Ovary (tissue), 10 donors: ENCODE measurements at places on chromosomes 11 and 22.

- DNase-seq: no peak
These were observed 12.3 kb downstream of the LTBP3 start for GRCh38 chr11:65545853-65546216.

DNA sequence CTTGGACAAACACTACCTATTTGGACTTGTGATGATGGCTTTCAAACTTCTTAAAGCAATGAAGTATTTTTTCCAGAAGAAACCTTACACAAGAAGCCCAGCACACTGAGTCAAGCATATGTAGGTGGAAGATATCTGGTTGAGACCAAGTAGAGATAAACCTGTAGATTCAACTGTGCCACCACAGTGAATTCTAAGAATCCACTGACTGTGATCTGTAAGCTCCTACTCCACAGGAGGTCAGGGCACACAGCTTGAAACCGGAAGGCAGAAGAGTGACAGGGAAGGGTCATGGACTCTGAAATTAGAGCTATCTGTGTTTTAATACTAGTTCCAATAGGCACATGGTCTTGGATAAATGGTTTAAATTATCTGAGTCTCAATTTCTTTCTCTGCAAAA is 404.5 kb downstream of the ETS1 start:
- no peak for DNase-seq

- peak; percentile 47 for DNase-seq
These were observed 29.1 kb upstream of the BIRC3 start for GRCh38 chr11:102287964-102288724.

DNA sequence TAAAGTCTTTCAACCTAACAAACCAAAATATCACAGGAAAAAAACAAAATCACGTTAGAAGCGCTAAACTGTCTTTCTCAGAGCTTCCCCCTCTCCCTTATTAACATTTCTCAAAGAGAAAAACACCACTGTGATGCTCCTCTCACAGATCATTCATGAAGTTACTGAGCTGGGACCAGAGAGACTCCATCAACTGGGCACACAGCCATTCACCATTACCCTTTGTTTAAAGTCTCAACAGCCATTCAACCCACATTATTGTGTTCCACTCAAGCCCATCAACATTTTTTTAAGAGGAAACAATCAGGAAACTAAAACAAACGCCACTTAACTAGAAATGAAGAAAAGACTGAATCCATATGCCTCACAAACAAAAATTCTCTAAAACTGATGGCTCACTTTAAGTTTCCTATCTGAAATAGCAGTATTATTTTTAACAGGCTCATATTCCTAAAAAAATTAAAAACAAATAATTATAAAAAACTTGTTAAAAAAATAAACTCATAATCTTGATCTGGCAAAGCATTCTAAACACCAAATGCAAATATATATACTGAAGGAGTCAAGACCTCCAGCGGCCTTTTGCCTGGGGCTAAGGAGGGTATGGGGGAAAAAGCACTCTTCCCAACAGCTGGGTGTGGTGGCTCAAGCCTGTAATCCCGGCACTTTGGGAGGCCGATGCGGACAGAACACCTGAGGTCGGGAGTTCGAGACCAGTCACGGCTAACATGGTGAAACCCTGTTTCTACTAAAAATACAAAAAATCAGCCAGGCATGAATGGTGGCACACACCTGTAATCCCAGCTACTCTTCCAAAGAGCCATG is 14.0 kb downstream of the CELF1 start:
- no peak for DNase-seq

DNA sequence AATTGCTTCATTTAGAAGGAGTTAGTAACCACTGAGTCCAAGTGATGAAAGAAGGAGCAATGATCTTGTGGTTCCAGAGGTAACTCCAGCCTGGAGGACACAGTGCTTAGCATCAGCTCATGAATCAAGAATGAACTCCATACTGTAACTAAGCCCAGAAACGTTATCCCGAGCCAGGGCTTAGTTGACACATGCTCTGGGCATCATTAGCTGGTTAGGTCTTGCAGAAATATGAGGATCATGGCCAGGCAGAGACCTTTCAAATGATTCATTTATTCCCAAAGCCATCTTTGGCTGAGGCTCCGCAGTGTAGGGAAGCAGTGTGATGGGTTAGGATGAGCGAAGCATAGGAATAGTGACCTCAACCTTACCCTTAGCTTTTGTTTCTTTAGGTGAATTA is 277.4 kb downstream of the FAM76B start:
- peak; percentile 33 for DNase-seq

DNA sequence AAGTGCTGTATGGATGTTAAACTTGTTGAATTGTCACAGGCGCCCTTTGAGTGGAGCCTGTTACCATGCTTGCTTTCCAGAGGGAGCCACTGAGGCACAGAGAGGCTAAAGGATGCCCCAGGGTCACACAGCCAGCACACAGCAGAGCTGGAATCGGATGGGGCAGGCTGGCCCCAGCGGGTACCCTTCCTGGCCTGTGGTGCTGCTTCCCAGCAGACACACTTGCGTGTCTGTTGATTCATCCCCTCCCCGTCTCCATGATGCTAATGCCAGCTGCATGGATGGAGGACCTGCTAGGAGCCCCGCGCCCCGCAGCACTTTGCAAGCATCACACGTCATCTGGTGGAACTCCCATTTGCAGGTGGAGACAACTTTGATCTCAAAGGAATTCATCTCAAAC is 52.4 kb upstream of the SHISAL1 start:
- DNase-seq: no peak

DNA sequence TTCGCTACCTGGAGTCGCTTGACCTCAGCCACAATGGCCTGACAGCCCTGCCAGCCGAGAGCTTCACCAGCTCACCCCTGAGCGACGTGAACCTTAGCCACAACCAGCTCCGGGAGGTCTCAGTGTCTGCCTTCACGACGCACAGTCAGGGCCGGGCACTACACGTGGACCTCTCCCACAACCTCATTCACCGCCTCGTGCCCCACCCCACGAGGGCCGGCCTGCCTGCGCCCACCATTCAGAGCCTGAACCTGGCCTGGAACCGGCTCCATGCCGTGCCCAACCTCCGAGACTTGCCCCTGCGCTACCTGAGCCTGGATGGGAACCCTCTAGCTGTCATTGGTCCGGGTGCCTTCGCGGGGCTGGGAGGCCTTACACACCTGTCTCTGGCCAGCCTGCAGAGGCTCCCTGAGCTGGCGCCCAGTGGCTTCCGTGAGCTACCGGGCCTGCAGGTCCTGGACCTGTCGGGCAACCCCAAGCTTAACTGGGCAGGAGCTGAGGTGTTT is 12.8 kb downstream of the TSKU start:
- no peak for DNase-seq

DNA sequence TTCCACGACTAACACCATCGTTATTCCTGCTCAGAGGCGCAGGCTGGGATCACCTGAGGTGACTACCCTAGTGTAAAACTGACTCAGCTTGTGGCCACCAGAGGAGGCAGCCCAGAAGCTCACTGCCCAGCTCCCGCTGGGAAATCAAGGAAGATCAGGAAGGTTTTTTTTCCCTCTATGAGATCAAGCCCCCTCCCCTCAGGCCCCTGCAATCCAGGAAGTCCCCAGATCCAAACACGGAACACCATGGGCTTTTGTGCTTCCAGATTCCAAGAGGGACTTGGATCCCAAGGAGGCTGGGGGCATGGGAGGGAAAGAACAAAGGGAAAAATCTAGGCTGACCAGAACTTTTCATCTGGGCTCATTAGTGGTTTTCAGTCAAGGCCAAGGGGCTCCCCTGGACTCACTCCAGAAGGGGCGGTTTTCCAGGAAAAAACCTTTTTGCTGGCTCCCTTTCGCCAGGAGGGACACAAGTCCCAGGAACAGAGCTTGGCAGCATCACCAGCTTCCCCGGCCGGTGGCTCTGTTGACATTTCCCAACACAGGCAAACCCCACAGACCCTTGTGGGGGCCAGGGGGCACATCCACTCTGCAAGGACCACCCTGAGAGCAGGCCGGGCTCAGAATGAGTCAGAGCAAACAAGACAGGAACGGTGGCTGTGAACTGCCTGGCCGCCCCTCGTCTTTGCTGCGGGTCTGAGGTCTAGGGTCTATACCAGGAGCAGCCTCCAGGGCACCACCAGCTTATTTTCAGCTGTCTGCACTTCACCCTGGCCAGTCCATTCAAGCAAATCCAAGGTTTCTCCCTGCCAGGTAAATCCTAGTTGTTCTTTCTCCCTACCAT is 36.8 kb downstream of the MYH9 start:
- peak; percentile 79 for DNase-seq

DNA sequence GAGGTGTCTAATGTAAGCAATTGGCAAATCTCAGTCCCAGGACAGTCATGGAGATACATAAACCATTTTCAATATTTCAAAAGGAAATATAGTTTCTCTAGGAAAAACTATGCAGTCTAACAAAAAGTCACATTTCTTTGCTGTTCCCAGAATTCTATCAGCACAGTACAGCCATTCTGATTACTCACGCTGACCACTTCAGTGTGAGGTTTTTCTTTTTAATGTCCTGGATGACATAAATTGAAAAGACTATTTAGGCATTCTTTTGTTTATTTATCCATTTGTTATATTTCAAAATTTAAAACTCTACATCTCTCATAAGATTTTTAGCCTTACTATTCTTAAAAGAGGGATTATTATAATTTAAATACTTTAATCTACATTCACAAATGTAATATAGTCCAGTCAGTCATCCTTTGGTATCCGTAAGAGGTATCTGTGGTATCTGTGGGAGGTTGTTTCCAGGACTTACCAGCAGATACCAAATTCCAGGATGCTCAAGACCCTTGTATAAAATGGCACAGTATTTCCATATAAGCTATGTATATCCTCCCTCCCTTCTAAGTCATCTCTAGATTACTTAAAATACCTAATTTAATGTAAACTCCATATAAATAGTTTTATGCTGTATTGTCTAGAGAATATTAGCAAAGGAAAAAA is 331.1 kb upstream of the PITPNB start:
- no peak for DNase-seq

DNA sequence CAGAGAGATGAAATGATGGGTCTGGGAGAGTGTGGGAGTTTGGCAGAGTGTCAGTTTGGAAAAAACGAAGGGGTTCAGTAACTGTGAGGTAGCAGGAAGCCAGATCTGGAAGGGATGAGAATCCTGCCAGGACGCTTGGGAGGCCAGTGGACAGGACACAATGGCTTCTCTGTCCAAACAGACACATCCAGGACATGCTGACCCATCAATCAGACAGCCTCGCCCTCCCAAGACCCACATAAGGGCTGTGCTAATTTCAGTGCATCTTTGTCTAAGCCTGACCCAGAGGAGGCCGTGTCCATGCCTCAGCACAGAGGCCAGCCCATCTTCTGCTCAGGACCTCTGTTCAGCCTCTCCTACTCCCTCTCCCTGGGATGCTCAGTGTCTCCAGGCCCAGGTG is 576.5 kb upstream of the B3GAT1 start:
- no peak for DNase-seq

DNA sequence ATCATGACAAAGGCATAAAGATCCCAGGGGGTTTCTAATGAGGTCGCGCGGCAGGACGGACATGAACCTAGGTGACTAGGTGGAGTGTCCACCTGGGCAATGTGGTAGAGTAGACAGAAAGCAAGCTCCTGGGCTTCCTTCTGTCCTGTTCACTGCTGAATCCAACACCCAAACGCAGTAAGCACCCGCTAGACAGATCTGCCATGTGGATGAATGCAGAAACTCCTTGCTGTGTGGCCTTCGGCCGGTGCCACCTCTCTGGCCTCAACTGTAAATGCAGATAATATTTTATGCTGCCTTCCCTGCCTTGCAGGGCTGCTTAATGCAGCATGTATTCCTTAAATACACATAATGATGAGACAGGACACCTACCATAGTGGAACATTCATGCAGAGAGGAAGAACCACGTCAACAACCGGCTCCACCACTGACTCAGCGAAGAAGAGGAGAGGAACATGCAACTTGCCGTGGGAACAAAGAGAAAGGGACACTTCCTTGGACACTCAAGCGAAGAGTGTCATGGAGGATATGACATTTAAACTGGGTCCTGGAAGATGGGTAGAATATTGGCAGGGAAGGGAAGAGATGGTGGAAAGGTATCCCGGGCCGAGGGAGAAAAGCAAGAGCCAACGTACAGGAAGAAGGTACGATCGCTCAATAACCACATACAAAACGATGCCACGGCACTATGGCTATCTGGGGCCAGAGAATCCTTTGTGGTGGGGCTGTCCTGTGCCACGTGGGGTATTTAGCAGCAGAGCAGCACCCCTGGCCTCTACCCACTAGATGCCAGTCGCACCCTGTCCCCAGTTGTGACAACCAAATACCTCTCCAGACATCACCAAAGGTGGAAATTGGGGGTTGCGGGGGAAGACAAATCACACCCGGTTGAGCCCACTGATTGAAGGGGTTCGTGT is 30.8 kb downstream of the MYH9 start:
- DNase-seq: no peak

- DNase-seq: peak; percentile 83
These were observed 6.0 kb downstream of the PKNOX2 start for GRCh38 chr11:125170510-125171031.

- no peak for DNase-seq
These were observed 26.8 kb downstream of the RNF141 start for GRCh38 chr11:10514202-10514601.

GRCh38 chr11:75273411-75274391 is 33.1 kb downstream of the TPBGL start:
- peak; percentile 12 for DNase-seq

DNA sequence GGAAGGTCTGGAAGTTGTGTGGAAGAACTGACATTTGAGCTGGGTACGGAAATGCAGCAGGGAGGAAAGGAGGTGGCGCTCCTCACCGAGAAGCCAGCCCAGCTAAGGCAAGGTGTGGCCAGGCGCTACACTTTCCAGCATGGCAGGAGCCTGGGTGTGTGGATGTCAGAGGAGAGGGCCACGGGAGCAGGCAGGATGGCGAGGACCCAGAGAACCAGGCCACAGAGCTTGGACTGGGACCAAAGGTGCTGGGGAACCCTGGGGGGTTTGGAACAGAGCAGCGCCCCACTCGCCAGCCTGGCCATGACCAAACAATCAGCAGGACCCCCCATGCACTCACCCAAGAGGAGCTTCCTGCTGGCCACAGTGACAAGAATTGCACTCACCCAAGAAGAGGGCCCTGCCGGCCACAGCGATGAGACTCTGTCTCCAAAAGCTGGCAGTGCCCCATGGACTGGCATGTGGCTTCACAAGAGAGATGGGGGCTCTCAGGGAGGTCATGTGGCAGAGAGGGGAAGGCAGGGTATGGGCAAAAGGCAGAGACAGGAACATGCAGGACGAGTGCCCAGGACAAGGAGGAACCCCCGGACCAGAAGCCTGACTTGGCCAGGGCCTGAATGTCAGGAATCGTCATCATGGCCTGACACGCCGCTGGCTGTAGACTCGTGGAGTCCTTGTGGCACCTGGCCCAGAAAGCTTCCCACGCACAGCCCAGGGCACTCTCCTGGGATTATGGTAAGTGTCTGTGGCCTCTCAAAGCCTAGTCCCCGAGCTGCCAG is 45.4 kb downstream of the IGF2 start:
- no peak for DNase-seq
